ENCODE measurements at places on chromosomes 11 and 22.

DNA sequence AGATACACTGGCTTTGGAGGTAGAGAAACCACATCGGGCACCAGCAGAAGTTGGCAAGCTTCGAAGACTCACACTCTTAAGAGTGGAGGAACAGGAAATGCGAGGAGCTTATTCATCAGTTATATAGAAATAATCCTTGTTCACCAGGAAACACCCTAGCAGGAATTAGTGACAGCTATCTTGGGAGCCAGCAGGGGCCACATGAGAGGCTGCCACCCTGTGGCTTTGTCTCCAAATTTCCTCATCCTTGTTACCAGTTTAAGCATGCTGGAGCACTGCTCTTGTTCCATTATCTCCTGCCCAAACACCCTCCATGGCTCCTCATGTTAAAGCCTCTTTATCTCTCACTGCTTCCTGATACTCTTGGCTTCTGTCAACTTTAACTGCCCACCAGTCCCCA lies 131.0 kb downstream of the PLEKHA7 start:
- DNase-seq: no peak

DNA sequence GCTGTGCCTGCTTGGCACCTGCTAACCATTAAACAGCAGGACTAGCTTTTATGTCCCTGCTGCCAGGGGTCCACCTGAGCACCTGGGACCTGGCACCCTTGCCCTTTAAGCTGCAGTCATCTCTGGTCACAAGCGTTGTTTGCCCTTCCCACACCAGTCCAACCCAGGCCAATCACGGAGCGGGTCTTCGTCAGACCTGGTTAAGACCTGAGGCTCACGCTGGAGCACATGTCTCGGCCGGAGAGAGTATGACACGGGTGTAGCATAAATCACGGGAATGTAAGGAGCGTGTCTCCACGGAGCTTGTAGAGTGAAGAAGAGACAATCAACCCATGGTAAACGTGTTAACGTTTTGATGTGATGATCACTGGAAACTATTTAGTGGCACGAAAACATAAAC lies 847.3 kb downstream of the BRD1 start:
- DNase-seq: no peak

GRCh38 chr22:50199251-50199721 lies 1.5 kb upstream of the SELENOO start:
- DNase-seq: no peak

GRCh38 chr11:121780971-121781370 lies 328.2 kb upstream of the SORL1-AS1 start:
- DNase-seq: no peak

DNA sequence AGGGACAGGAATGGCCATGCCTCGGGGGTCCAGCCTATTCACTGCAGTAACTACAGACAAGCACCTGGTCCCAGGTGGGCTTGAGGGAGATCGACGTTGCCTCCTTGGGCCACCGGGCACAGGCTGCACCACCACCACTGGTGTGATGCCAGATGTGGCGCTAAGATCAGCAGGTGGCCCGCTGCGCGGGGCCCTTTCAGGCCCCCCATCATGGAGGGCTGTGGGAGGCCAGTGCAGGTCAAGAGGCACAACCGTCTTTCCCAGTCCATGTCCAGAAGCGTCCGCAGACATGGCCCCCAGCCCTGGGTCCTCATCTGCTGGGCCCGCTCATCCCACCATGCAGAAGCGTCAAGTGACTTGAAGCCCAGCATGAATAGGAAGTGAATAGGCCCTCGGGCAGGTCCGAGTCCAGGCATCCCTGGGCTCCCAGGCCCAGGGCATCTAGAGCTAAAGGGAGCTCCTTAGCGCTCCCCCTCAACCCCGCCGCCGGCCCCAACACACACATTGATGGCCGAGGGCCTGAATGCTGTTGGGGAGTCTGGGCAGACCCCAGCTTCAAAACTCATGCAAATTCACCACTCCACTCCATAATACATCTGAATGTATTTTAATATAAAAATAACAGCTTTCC lies 18.3 kb downstream of the FADS3 start:
- no peak for DNase-seq

GRCh38 chr11:114057147-114057546 lies 2.4 kb upstream of the ZBTB16 start:
- DNase-seq: no peak

DNA sequence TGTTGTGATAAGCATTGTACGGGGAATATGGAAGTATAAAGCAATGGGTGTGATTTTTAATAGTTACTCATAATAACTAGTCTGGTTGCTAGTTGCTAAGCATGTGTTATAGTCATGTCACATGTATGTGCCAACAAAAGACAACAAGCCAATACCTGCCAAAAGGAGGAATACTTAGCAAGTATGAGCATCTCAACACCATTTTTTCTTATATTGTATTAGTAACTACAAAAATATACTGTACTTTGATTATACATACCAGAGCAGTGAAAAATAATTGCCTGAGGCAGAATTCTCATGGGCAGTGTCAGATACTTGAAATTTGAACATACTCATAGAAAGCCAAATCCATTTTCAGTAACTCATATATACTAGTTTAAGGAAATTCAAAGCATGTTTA lies 62.4 kb upstream of the ALKBH3 start:
- no peak for DNase-seq

DNA sequence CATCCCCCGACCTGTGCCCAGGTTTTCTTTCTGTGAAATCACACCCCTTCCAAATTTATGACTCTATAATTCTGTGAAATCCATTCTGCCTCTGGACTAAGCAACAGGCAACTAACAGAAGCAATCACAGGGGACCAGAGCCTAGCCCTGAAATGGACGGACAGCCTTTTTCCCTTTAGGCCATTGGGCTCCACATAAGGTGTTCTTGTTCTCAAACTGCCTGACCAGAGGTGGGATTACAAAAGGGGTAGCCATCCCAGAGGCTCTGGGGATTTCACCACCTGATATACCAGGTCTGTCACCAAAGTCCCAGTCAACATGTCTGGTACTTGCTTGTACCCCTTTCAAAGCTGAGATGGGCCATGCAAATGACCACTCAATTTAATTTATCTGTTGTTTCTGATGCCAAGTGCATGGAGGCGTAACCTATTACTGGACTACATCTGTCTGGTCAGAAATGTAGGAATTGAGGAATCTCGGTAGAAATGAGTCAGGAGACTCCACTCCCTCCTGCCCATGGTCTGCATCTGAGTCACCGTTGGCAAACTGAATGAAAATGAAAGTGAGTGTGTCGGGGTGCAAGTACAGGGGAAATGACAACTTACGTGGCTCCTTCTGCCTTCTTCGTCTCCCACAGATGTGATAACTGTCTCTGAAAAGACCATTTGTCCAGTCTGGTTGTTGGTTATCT lies 10.2 kb downstream of the DKK3 start:
- DNase-seq: peak; percentile 90

DNA sequence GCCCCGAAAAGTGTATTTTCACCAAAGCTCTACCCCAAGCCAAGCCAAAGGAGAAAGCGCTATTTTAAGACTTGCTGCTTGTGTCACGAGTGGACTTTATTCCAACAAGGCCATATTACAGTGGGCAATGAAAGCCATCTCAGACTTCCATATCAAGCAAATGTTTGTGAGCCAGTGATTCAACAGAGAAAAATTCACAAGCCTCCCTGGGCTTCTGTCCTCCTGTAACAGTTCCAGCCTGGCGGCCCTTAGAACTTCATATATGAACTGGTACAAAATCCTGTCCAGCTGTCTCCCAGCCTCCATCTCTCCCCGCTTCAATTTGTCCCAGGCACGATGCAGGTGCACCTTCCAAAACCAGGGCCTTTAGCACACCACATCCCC lies 11.2 kb downstream of the LARGE1 start:
- peak; percentile 60 for DNase-seq

DNA sequence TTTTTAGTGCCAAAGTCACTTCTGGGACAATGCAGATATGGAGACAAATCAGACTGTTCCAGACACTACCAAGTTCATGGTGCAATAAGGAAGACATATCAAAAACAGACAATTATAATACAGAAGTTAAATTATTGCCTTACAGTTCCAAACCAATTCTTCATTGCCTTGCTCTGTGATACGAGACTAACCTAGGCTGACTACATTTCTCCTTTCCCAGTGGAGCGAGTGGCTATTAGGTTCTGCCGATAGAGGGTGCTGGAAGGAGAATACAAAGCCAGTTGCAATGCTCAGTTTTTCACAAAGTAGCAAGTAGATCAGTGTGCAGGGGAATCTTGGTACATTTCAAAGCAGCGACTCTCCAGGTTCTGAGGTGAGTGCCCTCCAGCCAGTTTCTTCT lies 67.8 kb downstream of the FAM168A start:
- DNase-seq: no peak

DNA sequence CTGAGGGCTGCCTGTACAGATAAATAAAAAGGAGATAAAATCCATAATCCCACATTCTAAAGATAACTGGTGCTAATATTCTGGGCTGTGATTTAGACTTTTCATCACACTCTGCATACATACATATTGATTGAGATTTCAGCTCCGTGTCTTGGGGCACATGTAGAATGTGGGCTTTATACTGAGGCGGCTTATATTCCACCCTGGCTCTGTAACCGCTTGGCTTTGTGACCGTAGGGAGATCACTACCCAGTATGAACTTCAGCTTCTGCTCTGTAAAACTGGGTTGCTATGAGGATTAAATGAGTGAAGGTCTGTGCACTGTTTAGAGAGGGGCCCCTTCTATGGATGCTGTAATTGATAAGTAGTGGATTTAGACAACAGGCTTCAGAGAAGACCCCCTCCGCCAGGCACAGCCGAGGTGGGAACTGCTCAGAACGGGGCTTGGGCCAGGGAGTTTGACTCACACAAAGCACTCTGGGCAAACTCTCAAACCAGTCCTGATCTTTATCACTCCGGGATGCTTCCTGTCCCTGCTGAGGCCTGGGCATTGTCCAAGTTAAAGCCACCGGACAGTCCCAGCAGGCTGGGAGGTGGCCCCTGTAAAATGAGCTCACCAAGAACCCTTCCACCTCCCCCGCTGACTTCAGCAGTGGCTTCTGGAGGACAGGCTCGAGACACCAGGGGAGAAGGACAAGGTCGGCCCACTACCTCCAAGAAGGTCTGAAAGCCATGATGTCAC lies 17.2 kb downstream of the KIAA1671 start:
- DNase-seq: peak; percentile 41

DNA sequence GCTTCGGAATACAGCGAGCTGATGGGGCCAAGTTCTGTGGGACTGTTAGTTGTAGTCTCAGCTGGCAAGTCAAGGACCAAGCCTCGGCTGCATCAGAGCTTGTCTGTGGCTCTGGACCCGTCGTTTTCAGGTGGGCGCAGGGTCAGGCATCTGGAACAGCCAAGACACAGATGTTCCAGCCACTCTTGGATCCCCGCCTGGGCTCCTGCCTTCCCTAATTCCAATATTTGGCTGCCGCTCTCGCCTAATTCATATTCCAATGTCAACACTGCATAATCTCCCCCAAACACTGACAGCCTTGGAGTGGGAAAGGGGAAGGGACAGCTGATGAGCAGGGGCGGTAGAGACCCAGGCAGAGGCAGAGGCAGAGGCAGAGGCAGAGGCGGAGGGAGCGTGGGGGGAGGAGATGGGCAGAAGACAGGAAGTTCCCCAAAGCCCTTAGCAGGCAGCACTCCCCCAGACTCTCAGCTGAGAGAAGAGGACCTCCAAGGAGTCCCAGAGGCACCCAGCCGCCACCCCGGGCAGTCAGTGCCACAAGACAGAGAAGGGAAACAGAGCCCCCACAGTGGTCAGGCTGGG lies 49.6 kb upstream of the SLC35C1 start:
- DNase-seq: no peak

- peak; percentile 13 for DNase-seq
Observed at GRCh38 chr11:106828976-106829375, 189.3 kb downstream of the GUCY1A2 start.

- DNase-seq: no peak
Observed at GRCh38 chr11:119752345-119752871, 23.4 kb upstream of the NECTIN1 start.

DNA sequence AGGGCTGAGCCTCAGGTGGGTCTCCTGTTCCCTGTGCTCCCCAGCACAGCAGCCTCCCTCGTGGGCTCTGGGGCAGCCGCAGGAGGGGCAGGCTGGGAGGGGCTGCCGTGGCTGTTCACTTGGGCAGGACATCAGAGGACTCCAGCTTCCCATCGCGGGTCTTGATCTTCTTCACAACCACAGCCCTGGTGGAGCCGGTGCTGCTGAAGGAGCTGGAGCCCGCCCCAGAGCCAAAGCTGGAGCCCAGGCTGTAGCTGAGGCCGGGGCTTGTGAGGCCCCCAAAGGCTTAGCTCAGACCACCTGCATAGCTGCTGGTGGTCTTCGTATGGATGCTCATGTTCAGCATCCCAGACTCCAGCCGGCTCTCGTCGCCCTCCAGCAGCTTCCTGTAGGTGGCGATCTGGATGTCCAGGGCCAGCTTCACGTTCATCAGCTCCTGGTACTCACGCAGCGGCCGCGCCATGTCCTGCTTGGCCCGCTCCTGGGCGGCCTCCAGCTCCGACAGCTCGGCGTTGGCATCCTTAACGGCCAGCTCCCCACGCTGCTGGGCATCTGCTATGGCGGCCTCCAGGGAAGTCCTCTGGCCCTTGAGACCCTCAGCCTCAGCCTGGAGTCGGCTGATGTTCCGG lies 126.1 kb downstream of the NECTIN1 start:
- no peak for DNase-seq

- peak; percentile 70 for DNase-seq
Observed at GRCh38 chr11:72141066-72141465, 5.5 kb downstream of the FOLR3 start.

GRCh38 chr11:44695169-44695833 lies 31.5 kb upstream of the TSPAN18 start:
- DNase-seq: no peak

GRCh38 chr11:119373921-119374631 lies 7.4 kb downstream of the USP2 start:
- peak; percentile 82 for DNase-seq

- no peak for DNase-seq
Observed at GRCh38 chr11:63375434-63375833, 5.8 kb downstream of the SLC22A9 start.

- no peak for DNase-seq
Observed at GRCh38 chr11:69307421-69307820, 13.5 kb downstream of the MYEOV start.

DNA sequence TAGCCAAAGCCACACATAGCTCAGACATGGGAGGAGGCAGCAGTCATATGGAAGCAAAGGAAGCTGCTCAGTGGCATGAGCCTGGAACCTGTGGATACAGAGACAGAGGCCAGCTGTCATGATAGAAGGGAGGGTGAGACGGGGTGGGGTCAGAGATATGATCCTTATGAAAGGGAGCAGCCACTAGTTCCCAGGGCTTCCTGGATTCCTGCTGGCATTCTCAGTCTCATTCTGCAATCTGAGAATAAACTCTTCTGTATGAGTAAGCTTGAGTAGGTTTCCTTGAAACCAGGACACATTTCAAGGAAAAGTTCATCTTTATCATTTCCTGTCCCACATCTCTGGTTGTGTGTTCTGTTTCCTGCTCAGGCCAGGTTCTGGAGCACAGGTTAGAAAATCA lies 220.2 kb upstream of the SNX19 start:
- peak; percentile 1 for DNase-seq

GRCh38 chr11:113778111-113778910 lies 1.3 kb upstream of the CLDN25 start:
- peak; percentile 13 for DNase-seq

GRCh38 chr11:108338750-108339149 lies 115.9 kb downstream of the ATM start:
- DNase-seq: no peak

- DNase-seq: no peak
Observed at GRCh38 chr22:33299245-33299956, 241.2 kb upstream of the SYN3 start.

Measured in fibroblast of pulmonary artery (primary cell).